Anterior cingulate cortex (tissue), 58 donors: ENCODE measurements at places on chromosomes 2 and 18.
A peak's percentile ranks its signal among the peaks of the same experiment; 100 is the strongest.

DNA sequence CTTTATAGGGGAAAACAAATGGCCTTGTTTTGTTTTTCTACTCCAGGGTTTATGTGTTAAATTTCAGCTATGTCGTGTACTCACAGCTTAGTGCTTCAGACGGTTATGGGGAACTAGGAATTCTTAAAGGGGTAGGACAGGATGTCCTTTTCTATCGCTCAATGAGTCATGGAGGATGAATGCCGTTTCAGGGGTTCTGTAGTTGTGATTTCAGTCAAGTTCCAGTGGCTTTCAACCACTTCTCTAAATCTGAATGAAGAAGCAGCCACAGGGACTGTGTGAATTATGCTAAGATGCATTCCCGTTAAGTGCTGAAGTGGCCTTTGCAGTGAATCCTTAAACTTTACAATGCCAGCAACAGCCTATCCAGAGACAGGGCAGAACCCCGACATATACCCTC is 1231.7 kb upstream of the ZEB2 start:
- DNase-seq, result no peak

DNA sequence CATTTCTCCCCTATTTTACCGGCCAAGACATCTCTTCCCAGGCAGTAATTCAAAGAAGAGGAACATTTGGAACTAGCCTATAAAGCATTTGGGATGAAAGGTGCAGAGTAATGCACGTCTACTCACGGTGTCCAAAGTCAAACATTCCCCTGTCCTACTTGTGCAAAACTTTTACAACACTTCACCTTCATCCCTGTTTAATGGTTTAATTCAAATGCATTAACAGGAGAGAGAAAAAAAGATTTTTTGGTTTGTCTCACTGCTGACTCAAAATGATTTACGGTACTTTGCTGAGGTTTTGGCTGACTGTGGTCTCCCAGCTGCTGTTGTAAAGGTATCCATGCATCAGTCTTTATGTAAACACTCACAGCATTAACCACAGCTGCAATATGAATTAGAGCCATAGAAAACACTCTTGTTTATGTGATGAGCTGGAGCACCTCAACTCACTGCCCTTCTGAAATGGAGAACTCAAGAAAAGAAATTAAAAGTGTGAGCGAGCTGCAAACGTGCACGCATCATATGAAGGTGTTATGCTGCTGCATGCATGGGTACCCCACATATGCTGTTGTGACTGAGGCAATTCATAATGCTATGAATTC is 220.5 kb downstream of the PIEZO2 start:
- no peak for DNase-seq

DNA sequence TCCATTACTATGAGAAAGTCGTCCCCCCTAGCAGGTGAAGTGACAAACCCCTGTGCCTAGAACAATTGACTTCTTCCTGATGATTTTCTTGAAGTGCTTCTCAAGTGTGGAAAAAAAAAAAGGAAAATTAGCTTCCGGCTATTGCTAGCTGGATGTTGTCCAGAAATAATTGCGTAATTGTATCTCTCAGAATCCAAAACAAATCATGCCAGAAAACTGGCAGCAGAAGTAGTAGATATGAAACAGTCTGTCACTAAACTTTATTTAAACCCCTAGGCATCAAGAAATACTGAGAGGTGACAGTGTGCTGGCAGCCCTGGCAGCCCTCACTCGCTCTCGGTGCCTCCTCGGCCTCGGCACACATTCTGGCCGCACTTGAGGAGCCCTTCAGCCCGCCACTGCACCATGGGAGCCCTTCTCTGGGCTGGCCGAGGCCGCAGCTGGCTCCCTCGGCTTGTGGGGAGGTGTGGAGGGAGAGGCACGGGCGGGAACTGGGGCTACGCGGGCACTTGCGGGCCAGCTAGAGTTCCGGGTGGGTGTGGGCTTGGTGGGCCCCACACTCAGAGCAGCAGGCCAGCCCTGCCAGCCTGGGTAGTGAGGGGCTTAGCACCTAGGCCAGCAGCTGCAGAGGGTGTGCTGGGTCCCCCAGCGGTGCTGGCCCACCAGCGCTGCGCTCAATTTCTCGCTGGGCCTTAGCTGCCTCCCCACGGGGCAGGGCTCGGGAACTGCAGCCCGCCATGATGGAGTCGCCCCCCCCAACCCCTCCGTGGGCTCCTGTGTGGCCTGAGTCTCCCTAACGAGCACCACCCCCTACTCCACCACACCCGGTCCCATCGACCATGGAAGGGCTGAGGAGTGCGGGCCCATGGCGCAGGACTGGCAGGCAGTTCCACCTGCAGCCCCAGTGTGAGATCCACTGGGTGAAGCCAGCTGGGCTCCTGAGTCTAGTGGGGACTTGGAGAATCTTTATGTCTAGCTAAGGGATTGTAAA is 80.5 kb upstream of the ABCA12 start:
- no peak for DNase-seq

- DNase-seq, result no peak
These were observed 82.9 kb upstream of the RAB12 start for GRCh38 chr18:8526332-8526731.

GRCh38 chr2:226360658-226361057 is 439.0 kb downstream of the IRS1 start:
- DNase-seq, result no peak

- no peak for DNase-seq
These were observed 84.6 kb upstream of the GYPC start for GRCh38 chr2:126571403-126571802.

DNA sequence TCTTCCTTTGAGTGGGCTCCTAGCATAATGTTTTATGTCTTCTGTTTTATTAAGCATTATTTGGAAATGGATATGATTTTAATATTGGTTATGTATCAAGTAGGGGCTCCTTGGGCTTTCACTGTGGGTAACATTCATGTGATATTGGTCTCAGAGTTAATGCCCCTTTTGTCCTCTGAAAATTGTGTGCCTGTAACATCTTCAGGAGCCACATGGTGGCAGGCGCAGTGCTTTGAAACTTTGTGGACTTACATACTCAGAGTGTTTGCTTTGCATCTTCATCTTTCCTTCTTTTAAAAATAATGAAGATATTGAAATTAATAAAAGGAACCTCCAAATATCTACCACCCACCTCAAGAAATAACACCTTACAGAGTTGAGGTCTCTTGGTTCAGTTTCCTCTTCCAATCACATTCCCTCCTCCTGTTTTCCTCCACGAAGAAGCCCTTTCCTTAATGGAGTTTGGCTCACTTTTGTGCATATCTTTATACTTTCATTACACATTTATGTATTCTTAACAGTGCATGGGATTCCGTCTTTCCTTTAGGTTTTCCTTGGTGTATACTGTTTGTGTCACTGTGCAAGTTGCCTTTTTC is 73.5 kb downstream of the LIMS1 start:
- DNase-seq, result no peak

GRCh38 chr18:48931680-48932461 is 18.9 kb downstream of the SMAD7 start:
- no peak for DNase-seq

DNA sequence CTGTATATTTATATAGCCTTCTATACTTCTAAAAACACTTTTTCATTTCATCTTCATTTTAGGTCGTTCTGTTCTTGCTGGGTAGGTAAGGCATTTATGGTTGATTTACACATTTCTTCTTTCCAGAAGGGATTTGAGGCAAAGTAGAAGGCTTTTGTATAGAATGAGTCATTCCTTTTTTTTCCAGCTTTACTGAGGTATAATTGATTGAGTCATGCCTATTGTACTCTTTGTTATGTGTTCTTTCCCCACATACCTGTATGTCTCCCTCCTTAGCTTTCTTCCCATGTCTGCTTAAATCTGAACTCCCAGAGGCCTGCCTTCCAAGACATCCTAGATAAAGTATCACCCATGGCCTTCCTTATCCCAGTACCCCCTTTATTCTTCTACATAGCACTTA is 4.8 kb upstream of the CDC42EP3 start:
- no peak for DNase-seq

DNA sequence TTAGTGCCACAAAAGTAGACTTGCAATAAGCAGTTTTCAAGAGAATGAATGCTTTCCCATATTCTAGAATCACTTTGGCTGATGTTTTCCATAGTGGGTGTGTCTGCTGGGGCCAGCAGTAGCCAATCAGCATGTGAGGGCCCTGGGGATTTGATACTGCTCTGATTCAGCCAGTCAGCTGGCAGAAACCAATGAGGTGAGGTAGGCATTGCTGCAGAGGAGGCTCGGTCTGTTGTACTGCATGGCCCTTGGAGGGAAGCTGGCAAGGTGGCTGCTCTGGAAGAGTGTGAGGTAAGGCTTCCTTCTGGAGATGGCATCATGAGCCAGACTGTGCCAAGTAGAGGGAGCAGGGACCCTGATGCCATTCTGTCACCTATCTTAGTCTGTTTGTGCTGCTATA is 22.7 kb downstream of the TMEM87B start:
- DNase-seq, result no peak

DNA sequence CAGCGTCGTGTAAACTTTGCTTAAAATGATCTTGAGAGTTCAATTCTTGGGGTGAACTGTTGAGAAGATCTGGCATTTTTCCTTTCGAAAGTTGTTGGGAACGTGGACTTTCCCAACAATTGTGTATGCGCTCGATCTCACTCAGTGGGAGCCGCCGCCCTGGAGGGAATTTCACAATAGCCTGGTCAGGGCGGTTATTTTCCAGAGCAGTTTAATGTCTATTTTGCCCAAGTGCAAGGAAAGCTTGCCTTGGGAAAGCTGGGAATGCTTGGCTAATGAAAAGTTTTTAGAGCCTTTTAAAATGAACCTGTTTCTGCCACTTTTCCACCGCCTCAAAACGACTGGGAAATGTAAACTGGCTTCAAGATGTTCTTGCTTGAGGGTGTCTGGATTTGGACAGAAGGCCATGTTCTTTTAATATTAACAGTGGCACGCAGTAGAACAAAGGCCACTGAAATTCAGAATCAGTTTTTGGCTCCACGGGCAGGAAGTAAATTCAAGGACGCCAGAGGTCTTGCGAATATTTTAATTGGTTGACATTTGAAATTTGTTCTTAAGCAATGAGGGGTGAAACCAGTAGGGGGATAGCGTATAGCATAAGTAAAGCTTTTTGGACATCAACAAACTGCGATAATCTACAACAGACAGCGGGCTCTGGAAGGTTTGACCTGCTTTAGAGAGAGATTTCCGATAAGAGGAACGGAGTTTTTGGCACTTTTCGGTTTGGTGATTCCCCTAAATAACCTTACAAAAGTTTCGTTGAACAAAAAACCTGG is 1.2 kb downstream of the CFLAR start:
- no peak for DNase-seq

GRCh38 chr2:19746611-19747309 is 155.0 kb downstream of the TTC32 start:
- DNase-seq, result no peak

DNA sequence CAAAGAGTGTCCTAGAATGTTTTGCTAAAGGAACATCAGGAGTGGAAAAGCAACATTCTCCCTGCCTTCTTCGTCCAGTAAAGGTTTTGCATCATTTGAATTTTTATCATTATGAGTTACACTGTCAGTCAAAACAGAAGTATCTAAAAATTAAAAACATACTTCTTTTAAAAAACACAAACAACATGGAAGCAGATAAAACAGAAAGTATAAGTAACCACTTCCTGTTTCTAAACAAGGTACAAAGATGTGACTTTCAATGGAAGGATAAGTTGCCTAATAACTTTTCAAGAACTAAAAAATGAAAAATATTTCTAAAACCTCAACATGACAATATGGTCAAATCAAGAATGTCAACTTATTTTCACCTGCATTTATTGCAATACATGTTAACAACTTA is 158.2 kb downstream of the STK39 start:
- DNase-seq, result no peak

DNA sequence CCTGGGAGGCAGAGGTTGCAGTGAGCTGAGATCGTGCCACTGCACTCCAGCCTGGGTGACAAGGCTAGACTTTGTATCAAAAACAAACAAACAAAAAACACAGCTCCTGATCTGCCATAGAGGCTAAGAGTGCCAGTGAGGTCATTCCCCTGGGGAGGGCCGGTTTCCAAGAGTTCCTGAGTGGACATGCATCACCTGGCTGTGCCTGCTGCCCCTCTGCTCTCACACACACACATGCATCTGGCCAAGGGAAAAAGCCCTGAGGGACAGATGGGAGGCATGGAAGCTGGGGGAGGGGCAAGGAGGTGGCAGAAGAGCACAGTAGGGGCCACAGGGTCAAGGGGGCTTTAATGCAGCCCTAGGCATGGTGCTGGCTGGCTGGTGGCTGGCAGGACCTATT is 60.4 kb downstream of the ZBTB7C start:
- DNase-seq, result no peak

- DNase-seq, result no peak
These were observed 27.2 kb upstream of the PDIA6 start for GRCh38 chr2:10839813-10840212.

GRCh38 chr2:232980683-232981082 is 32.4 kb downstream of the NGEF start:
- no peak for DNase-seq

GRCh38 chr18:79401494-79402208 is 5.9 kb downstream of the NFATC1 start:
- no peak for DNase-seq

DNA sequence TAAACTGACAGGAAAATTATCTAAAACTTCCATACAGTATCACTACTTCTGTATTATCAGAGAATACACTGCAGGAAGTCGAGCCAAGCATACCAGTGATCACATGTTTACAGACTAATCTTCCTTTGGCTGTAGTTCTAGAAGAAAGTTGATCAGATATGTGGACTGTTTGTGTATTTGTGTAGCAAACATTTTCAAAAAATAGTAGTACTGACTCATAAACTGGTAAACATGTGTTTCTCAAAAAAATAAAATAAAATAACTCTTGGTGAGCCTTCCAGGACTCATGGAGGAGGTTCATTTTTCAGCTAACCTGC is 148.9 kb upstream of the SLC39A10 start:
- DNase-seq, result no peak

- no peak for DNase-seq
These were observed 17.9 kb downstream of the TMEM37 start for GRCh38 chr2:119449521-119449920.

DNA sequence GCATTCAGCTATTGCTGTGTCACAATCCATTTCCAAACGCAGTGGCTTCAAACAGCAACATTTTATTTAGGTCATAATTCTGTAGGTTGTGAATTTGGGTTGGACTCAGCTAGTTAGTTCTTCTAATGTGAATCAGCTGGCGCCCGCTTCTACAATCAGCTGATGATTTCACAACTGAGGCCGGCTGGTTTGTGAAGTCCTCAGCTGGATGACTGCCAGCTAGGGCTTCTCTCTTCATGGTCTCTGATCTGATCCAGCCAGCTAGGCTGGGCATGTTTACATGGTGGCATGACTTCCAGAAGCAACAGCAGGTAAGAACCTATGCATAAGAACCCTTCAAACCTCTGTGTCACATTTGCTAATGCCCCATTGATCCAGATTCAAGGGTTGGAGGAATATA is 172.0 kb downstream of the SLC4A10 start:
- peak; percentile 11 for DNase-seq

- no peak for DNase-seq
These were observed 18.0 kb downstream of the MBP start for GRCh38 chr18:77114415-77115191.

GRCh38 chr2:233419602-233420391 is 65.5 kb downstream of the DGKD start:
- DNase-seq, result no peak
